ENCODE measurements at places on chromosomes 6 and 20. TPM values are rescaled to one million over a fixed set of nuclear protein-coding genes. Genes with fewer than 3 reads are reported as not detected.

ECT2L gene
- total RNA-seq = 0.16 TPM

DNA sequence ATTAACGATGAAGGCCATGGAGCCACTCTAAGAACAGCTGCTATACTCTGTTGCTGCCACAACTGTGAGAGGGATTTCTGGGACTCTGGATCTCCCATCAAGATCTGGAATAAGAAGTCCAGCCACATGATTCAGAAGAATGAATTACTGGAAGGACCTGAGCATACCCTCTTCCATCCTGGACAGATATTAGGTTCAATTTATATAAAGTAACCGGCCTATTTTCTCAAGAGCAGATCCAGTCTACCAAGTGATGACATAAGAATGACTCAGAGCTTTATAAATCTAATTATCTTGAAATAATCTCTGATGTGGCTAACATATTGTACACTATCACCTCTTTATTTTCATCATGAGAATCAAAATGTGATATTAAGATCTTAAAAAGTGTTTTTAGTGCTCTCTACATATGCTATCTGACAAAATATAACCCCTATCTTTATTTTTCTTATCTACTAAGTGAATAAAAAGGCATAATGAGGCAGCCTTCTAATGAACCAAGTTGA, 45.1 kb downstream of the COL9A1 start:
- no peak for DNase-seq

DNA sequence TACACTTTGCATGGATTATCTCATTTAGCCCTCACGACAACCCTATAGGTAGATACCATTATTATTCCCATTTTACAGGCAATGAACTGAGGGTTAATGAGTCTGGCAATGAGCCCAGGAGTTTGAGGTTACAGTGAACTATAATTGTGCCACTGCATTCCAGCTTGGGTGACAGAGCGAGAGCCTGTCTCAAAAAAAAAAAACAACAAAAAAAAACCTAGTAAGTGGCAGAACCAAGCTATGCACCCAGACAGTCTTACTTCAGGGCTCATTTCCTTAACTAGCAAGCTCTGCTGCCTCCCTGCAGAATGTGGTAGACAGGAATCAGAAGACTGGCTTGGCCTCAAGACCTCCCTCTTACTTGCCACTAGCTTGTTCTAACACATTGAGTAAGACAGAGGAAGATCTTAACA, 71.9 kb upstream of the RREB1 start:
- no peak for DNase-seq

PRRT1 gene
- total RNA-seq = 0.10 TPM

GGTLC1 gene
- not detected for total RNA-seq

ANGPT4 gene
- not detected for total RNA-seq

TFAP2D gene
- not detected for total RNA-seq

DNA sequence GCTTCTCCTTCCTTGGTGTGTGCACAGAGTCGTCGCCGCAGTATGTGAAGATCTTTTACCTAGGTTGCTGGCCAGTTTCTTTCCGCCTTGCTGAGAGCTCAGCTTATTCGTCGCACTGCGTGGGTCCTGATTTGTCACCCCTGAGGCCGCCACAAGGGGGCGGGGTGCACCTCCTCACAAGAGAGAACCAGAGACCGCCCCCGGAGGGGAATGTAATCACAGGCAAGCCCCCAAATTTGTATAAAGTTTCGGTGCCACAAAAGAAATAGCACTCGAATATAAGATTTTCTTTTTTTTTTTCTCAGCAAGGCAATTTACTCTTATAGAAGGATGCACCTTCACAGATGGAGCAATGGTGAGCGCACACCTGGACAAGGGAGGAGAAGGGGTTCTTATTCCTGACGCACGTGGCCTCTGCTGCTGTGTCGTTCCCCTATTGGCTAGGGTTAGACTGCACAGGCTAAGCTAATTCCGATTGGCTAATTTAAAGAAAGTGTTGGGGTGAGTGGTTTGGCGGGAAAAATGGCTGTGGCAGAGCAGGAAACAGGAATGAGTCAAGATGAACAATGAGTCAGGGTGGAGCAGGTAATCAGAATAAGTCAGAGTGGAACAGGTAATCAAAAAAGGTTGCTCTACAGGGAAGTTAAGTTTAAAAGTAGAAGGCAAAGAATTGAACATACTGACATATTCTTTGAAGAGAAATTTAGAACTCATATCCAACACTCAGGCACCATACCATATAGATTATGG, 19.5 kb downstream of the NCOA3 start:
- DNase-seq = peak; percentile 32

- DNase-seq = no peak
Observed at GRCh38 chr6:14270925-14271788, 153.6 kb downstream of the CD83 start.

GRCh38 chr6:123904228-123904627, 100.6 kb downstream of the NKAIN2 start:
- DNase-seq = no peak

DNA sequence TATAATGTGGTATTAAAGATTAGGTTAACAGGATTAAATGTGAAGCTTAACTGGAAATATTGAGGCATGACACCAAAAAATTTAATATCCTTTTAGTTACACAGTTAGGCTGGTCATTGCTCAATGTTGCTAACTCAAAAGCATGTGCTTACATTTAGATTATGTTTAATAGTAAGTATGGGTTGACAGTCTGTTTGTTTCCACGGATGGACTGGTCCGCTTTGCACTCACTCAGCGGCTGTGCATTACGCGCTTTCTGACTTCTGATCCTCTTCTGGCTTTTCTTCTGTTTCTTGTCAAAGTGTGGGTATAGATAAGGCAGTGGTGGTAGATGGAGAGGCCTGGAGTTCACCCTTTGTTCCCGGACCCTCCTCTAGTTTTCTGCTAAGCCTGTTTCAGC, 174.9 kb downstream of the RIMS1 start:
- DNase-seq = no peak

HSPA1B gene
- 172 TPM for total RNA-seq

KCNK15 gene
- total RNA-seq = 0.92 TPM

- DNase-seq = no peak
Observed at GRCh38 chr20:53284696-53285095, 308.9 kb downstream of the ZNF217 start.

NOTCH4 gene
- 5.0 TPM for total RNA-seq

VSTM2L gene
- total RNA-seq = 3.6 TPM

BPIFA3 gene
- total RNA-seq = not detected

DNA sequence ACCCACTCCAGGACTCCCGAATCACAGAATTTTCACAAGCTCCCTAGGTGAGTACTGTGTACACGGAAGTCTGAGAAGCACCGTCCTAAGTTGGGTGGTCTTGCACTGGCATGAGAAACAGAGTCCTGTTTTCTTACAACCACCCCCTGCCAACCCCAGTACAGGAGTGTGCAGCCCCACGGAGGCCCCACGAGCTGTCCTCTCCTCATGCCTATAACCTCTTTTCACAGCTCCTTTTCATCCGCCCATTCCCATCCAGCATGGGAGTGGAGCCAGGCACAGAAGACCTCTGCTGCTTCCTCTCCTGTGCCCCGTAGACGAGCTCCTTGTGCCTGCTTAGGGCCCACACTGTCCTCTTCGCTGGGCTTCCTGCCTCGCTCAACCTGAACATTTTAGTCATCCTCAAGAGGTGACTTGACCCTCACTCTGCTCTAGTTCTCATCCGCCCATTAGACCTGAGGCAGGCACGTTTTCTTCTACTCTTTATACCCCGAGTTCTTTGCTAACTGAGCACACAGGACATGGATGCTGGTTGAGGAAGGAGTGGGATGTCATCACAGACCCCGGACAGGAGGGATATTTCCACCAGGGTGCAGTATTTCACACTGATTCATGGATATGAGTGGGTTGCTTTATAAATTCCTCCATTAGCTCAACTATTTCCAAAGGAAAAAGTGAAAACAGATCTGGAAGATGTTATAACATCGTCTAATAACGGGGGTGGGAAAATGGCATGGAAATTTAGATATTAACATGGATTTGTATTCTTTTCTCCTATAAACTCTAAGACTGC, 160.5 kb downstream of the TTLL2 start:
- peak; percentile 60 for DNase-seq

DNA sequence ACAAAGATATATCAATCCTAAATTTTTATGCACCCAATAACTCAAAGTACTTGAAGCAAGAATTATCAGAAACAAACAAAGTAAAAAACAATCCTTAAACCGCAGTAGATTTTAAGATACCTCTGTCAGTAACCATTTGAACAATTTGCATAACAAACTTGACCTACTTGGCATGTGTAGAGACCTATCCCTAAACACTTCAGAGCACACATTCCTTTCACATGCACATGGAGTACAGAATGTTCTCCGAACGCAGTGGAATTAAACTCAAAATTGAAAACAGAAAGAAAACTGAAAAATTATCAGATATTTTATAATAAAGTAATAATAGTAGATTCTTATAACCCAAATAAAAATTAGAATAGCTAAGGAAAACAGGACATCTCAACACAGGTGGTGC, 162.6 kb upstream of the THBS2 start:
- DNase-seq = no peak

DNA sequence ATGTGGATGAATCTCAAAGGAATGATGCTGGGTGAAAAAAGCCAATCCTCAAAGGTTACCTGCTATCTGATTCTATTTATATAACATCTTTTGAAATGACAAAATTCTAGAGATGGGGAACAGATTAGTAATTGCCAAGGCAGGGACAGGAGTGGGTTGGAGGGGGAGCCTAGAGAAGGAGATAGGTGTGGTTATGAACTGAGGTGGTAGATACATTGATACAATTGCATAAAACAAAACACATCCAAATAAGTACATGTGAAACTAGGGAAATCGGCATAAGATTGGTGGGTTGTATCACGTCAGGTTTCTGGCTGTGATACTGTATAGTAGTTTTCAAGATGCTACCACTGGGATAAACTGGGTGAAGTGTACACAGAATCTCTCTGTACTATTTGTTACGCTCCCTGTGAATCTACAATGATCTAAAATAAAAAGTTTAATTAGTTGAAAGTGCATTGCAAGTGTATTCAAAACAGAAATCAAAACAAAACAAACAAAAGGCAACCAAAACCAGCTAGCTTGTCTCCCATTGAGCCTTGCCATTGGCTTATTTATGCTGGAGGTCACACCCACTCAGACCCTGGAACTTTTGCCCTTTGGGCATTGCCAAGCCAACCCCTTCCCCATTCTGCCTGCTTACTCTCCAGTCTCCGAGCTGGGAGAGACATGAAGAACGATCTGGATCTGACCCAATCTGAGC, 27.8 kb downstream of the PPP1R16B start:
- no peak for DNase-seq

DPPA5 gene
- not detected for total RNA-seq

DNA sequence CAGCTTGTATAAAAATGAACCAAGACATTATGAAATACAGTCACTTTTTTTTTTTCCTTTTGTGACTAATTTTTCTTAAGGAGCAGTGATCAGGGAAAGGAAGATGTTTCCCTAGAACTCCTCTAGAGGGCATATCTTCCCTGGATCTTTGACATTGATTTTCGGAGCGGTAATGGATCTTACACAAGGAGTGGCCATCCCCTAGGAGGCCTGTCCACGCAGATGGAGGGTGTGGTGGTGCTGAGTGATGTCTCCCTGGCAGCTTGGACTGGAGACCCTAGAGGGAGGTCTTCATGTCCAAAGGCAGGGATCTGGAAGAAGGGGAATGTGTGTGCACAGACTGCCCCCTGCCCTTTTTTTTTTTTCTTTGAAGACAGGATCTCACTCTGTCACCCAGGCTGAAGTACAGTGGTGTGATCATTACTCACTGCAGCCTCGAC, 7.0 kb upstream of the KIFC1 start:
- peak; percentile 48 for DNase-seq

GRCh38 chr20:43205699-43206098, 16.0 kb upstream of the PTPRT start:
- no peak for DNase-seq

VIP gene
- not detected for total RNA-seq

- DNase-seq = no peak
Observed at GRCh38 chr6:22975079-22975478, 405.7 kb downstream of the HDGFL1 start.

TP53TG5 gene
- not detected for total RNA-seq

GRCh38 chr6:7204726-7205125, 97.0 kb downstream of the RREB1 start:
- DNase-seq = no peak

GRCh38 chr6:82237013-82237412, 10.5 kb downstream of the IBTK start:
- DNase-seq = peak; percentile 10

DNA sequence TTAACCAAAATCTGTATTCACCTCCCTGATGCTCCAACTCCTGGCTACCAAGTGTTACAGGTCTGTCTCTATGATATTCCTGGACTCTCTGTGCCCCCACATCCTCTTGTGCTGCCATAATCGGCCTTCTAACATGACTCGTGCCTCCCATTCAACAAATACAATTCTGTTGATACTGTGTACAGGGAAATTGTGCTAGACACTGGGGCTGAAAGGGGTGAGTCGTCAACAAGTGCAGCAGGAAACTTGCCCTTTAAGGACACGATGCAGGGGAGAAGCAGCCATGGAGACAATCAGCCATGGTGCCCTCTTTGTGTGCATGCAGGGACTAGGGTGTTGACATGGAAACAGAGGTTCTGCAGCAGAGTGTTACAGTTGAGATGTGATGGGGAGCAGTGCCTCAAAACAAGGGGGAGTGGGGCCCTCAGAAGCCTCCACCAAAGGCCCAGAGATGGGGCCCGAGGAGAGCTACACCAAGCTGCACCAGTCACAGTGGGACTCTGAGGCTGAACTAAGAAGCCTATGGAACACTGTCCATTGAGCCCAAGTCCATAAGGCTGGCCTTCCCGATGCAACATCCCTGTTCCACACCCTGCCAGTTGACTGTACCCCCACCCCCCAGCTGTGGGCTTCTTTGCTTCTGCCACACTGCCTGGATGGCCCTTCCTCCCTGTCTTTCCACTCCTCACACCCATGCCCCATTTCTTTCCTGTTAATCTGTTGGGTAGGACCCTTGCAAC, 3.1 kb downstream of the PCED1A start:
- DNase-seq = no peak

BFSP1 gene
- 2.0 TPM for total RNA-seq

GRCh38 chr6:112116221-112116620, 28.8 kb downstream of the FAM229B start:
- DNase-seq = no peak

BTNL2 gene
- not detected for total RNA-seq

- no peak for DNase-seq
Observed at GRCh38 chr20:4821590-4821989, 99.9 kb downstream of the PRND start.

- no peak for DNase-seq
Observed at GRCh38 chr20:14707026-14707680, 369.7 kb upstream of the FLRT3 start.

DNA sequence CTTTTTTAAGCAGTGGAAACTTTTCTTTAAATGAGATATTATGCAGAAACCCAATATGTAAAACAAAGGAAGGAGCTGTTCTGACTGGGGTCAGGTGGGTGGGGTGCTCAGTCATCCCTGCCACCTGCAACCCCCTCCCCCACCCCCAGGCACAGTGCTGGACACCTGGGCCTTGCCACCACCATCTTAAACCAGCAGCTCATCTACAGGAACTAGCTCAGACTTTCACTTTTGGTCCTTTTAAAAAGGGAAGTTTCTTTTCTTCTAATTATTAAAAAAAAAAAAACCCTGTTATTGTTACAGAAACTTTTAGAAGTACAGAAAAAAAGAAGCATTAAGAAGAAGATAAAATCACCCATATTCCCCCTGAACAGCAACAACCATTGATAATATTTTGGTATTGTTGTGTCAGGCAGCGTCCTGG, 37.1 kb downstream of the PPP1R16B start:
- no peak for DNase-seq

MAP3K5 gene
- total RNA-seq = 3.9 TPM

Data from hepatocyte (in vitro differentiated cells).